ENCODE measurements at places on chromosomes 6 and 20. TPM values are rescaled to one million over a fixed set of nuclear protein-coding genes. Genes with fewer than 3 reads are reported as not detected.

- DNase-seq = no peak
These were observed 337.4 kb downstream of the GRIK2 start for GRCh38 chr6:101730954-101731353.

PDYN gene
- total RNA-seq = not detected

CTCFL gene
- total RNA-seq = not detected

ACSS1 gene
- 5.5 TPM for total RNA-seq

- no peak for DNase-seq
These were observed 17.5 kb downstream of the EDEM2 start for GRCh38 chr20:35129647-35130069.

DNA sequence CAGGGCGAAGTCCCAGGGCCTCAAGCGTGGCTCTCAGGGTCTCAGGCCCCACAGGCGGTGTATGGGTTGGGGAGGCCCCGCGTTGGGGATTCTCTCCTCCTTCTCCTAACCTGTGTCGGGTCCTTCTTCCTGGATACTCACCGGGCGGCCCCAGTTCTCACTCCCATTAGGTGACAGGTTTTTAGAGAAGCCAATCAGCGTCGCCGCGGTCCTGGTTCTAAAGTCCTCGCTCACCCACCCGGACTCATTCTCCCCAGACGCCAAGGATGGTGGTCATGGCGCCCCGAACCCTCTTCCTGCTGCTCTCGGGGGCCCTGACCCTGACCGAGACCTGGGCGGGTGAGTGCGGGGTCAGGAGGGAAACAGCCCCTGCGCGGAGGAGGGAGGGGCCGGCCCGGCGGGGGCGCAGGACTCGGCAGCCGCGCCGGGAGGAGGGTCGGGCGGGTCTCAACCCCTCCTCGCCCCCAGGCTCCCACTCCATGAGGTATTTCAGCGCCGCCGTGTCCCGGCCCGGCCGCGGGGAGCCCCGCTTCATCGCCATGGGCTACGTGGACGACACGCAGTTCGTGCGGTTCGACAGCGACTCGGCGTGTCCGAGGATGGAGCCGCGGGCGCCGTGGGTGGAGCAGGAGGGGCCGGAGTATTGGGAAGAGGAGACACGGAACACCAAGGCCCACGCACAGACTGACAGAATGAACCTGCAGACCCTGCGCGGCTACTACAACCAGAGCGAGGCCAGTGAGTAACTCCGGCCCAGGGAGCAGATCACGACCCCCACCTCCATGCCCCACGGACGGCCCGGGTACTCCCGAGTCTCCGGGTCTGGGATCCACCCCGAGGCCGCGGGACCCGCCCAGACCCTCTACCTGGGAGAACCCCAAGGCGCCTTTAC is at the start of gene HLA-G:
TSS of gene HLA-G (plus strand) at position 247 of the 892 bp plus-strand sequence. CDS start at position 267, 20 bp downstream.
- DNase-seq = no peak

KIAA0408 gene
- 4.4 TPM for total RNA-seq
